Gastroesophageal sphincter (tissue), 4 donors: ENCODE measurements at places on chromosomes 6 and 20. TPM values are rescaled to one million over a fixed set of nuclear protein-coding genes. Genes with fewer than 3 reads are reported as not detected.

The TMEM170B gene
- total RNA-seq, result 8.6 TPM

The C20orf204 gene
- not detected for total RNA-seq

The PHF20 gene
- 42.0 TPM for total RNA-seq

The PEDS1 gene
- total RNA-seq, result 35.3 TPM

The DEFB124 gene
- total RNA-seq, result not detected

The NMBR gene
- total RNA-seq, result not detected

The CST4 gene
- total RNA-seq, result not detected

The CARMIL1 gene
- total RNA-seq, result 6.2 TPM

The APOBEC2 gene
- 0.62 TPM for total RNA-seq

The CCDC170 gene
- 0.78 TPM for total RNA-seq

The ABHD16B gene
- not detected for total RNA-seq

The WFDC12 gene
- not detected for total RNA-seq

DNA sequence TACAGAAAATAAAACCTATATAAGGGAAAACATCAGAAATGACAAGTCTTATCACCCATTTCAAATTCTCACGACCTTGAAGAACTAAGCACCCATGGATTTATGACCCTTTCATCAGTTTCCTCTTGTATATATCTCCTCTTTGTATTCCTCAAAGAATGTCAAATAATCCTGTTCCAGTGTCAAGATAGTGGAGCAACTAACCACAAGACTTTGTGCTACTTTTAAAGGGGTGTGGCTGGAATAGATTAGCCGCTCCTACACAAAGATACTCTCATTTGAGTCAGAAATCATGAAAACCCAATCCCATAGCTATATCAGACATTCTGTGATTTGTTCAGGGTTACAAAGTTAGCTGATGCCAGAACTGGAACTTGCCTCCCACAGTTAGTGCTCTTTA, 6.6 kb downstream of the REPS1 start:
- no peak for ATAC-seq

GRCh38 chr6:17725083-17725482, 18.4 kb upstream of the NUP153 start:
- ATAC-seq, result peak; percentile 53

GRCh38 chr6:106084106-106084988, 1.8 kb upstream of the PRDM1 start:
- peak; percentile 40 for ATAC-seq

- ATAC-seq, result no peak
These were observed 160.0 kb downstream of the SOD2 start for GRCh38 chr6:159533016-159533415.

DNA sequence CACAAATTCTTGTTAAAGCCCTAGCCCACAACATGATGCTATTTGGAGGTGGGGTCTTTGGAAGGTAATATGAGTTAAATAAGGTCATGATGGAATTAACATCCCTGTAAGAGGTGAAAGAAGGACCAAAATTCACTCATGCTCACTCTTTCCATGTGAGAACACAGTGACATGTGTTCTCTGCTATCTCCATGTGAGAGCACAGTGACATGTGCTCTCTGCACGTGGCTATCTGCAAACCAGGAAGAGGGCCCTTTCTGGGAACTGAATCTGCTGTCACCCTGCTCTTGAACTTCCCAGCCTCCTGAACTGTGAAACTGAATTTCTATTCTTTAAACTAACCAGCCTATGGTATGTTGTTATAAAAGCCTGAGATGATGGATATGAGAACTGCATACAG, 1159.4 kb upstream of the ADGRB3 start:
- ATAC-seq, result no peak

DNA sequence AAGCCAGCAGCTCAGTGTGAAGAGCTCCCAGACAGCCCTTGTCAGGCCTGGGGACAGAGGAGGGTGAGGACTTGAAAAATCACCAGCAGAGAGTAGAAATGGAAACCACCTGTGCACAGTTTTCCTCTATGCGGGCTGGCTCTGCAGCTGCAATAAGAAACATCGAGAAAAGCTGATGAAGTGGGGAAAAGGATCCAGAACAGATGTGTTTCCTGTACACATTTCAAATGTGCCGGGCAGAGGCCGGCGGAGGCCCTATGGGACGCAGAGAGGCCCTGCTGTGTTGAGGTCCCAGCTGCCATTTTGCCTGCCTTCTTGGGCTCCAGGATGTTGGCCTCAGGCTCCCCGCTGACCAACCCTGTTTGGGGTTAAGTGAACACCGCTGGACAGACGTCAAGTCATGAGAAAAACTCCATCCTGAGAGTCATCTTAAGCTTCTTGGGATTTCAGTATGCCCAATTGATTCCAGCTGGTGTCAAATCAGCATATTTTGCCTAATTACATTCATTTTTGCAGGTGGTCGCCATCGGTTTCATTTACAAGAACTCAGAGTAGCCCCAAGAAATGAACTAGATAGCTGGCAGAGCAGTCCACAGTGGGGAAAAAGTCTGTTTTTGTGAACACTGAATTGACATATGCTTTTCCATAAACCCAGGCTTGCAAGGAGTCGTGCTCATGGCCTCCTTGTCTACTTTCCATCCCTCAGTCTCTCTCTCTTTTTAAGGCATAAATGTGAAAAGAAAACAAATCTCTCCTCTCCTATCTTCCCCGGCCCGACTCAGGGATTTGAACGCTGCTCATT, 150.4 kb upstream of the PHACTR3 start:
- ATAC-seq, result no peak

DNA sequence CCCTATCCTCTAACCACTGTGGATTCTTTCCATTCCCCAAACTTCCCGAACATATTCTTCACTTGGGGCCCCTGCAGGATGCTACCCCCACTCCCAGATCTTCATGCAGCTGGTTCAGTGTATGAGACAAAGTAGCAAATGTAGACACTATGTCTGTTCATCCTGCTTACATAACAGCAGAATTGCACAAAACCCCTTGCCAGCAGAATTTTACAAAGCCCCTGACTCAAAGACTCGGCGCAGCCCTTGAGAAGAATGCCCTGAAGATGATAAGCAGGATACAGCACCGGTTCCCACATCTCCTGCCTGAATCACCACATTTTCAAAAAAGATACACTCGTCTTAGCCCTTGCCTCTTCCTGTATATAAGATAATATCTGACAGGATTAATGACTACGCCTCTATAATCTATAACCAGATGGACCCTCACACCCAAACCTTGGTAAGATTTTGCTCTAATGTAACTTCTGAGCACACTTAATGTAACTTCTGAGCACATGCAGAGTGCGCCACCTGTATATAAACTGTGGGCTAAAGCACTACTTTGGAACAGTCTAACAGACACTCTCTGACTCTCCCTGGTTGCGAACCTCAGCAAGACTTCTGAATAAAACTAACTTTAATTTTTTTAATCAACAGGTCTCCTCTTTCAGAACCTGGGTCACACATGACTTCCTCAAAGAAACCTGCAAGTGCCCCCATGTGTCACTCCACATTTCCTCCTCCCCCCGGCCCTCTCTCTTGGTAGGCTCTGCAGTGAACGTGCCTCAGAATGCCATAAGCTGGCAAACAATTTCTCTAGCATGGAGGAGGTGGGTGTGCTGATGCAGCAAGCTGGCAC, 28.7 kb downstream of the RALGAPA2 start:
- ATAC-seq, result no peak

DNA sequence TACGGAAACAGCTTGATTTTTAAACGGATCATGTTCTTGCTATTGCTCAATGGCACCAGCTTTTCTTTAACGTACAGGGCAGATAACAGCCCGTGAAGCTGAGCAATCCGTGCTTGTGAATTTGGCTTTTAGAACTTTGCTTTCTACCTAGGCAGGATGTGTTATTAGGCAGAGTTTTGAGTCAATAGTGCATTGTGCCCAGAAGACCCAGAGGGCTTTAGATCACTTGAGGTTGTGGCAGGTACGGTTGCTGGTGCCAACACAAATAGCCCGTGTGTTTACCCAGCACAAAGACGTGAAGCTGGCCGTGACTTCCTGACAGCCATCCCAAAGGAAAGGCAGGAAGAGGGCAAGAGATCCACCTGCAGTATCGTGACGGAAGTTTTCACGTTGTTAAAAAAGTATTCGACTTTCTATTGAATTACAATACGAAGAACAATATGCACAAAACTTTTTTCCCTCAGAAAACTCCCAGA, 117.4 kb upstream of the FRMD1 start:
- ATAC-seq, result no peak

- ATAC-seq, result no peak
These were observed 291.7 kb downstream of the SLC35F1 start for GRCh38 chr6:118198746-118199145.

GRCh38 chr20:4041748-4042411, 26.5 kb upstream of the RNF24 start:
- ATAC-seq, result no peak

DNA sequence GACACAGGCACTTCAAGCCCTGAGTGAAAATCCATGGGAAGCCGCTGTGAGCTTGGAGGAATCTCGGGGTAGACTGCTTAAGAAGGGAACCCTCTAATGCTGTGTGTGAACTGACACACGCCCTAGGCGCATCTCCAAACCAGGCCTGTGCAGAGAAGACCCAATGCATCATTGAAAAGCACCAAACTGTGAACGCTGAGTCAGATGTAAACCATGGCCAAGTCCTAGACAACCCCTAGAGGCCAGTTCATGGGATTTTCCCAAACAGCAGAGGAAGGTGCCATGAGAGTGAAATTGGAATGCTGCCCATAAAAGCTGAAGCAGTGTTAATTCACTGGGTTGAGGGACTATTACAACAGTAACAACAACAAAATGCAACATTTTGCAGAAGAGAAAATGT, 296.5 kb downstream of the SMOC2 start:
- ATAC-seq, result no peak

GRCh38 chr20:53345536-53346334, 247.9 kb downstream of the ZNF217 start:
- no peak for ATAC-seq

DNA sequence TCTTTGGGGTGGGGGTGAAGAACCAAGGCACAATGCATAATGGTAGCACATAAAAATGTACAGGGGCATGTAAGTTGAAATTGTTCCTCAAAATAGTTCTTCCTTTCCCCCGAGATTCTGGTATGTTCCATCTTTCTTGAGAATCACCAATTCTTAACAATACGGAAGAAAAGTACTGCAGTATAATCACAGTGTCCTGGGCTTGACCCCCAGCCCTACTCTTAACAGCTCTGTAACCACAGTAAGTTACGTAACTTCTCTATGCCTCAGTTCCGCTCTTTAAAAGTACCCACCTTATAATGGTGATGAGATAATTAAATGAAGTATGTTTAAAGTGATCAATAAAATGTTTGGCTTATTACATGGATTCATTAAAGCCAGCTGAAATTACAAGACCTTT, 104.5 kb downstream of the SMLR1 start:
- no peak for ATAC-seq

GRCh38 chr6:38684237-38684636, 18.7 kb downstream of the GLO1 start:
- ATAC-seq, result no peak

- peak; percentile 56 for ATAC-seq
These were observed 8.6 kb upstream of the YTHDF1 start for GRCh38 chr20:63224412-63225081.

GRCh38 chr6:101126501-101126900, 245.4 kb upstream of the ASCC3 start:
- no peak for ATAC-seq

GRCh38 chr6:16129623-16130401, 926 bp downstream of the MYLIP start:
- ATAC-seq, result no peak

DNA sequence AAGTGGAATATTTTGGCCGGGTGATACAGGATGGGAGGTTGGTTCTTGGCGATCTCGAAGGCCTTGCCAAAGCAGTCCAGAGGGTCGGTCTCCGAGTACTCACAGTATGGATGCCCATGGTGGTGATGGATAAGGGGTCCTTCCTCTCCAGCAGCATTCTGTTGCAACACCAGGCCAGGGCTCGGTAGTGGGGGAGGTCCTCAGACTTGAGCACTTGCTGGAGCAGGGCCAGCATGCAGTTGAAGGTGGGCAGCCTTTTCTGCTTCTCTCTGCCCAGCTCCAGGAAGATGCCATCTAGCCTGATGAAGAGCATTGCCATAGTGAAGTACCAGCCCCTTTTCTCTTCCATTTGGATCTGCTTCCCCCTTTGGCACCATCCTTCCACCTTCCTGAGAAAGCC, 99.4 kb upstream of the MCHR2 start:
- no peak for ATAC-seq

GRCh38 chr20:38669688-38670087, 54.6 kb upstream of the SLC32A1 start:
- ATAC-seq, result no peak
